ENCODE measurements at places on chromosomes 2 and 18.

DNA sequence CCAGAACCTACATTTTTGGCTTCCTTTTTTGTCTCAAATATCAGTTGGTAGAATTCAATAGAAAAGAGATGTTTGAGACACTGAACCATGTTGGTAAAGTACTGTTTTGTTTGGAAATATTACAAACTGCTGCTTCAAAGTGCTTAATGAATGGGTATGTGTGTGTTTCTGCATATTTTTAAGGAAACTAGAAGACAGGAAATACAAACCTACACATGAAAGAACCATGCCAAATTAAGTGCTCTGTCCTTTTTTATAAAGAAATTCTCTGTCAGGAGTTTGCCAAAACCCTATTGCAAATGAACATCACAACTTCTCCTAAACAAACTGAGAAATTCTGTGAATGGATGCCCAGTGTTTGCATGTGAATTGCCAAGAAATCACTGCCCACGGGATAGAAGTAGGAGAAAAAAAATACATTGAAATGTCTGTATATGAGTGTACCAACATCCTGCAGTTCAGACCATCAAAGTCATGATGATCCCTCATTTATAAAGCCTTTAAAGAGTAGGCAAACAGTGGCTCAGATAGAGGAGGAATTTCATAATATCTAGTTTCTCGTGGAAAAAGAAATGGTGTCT lies 69.6 kb upstream of the RND3 start:
- DNase-seq: no peak

DNA sequence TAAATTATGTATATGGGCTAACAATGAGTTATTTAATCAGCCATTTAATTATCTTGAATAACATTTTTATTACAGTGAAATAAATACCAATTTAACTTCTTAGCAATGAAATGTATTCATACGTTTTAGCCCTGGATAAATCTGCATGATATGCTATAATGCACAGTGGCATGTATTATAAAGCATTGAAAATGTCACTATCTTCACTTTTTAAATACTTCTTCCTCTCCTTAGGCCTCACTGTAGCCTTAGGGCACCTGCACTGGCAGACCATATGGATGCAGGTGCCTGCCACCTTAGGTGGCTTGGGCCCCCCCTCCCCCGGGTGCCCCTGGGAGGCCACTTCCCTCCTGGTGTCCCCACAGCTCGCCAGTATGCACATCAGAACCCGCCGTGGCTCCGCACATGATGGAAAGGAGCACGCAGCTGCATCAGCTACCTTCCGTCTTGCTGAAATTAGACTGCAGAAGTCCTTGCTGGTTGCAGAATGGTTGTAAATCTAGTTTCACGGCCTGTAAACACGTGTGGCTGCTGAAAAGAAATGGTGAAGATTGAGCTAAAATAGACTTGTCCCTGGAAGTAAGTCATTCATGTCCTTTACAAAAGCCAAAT lies 56.7 kb downstream of the ADI1 start:
- peak; percentile 57 for DNase-seq

DNA sequence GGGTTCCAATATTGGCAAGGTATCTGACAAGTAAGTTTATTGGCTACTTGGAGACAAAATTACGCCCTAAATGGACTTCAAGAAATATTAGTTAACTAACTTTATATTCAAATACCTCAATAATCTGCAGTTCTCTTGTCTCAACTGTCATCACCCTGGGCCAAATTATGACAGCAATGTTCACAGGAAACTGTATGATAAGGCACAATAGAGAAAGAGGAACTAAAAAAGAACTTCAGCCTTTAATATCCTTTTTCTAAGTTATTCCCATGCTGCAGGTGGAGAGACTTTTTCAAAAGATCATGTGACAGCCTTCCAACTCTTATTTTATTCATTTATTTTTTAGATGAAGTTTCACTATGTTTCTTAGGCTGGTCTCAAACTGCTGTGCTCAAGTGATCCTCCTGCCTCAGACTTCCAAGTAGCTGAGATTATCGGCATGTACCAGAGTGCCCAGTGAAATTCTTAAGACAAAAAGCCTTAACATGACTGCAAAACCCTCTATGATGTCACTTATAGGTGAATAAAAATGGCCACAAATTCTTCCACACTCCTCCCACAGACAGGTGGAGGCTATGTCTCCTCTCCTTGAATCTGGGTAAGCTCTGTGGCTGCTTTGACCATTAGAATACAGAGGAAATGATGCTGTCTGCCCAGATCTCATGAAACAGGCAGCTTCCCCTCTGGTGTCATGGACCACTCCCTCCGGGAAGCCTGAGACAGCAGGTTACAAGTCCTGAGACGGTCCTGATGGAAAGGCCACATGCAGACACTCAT lies 211.0 kb downstream of the TGIF1 start:
- DNase-seq: no peak

DNA sequence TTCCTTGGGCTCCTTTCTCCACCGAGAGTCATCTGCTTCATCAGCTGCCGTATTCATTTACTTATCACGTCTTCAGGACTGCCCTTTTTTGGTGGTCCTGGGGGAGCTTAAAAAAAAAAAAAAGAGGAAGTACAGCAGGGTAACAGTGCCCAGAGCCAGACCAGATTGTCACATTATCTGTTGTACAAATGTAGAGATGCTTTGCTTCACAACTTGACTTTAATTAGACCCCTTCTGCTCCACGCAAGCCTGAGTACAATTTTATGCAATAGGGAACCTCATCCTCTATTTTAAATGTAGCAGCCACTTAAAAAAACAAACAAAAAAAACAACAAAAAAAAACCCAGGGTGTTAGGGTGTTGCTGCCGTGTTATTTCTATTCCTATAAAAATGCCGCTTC lies 128.3 kb downstream of the PRPF40A start:
- no peak for DNase-seq

DNA sequence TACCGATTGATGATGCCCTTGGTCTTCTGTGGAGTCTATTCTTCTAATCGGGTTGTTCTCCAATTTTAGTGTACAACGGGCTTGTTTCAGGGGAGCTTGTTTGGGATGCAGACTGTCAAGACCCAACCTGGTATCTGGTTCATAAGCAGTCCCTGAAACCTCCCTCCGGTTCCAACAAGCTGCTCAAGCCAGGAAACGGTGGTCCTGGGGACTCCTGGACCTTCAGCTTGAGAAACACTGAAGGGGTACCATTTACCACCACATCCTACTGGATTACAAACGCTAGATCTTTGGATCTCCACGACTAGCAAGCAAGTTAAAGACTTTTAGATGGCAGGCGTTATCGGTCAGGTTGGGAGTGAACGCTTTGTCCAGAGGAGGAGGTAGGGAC lies 2.0 kb downstream of the BCL2 start:
- DNase-seq: no peak

GRCh38 chr2:67579216-67579615 lies 182.1 kb downstream of the ETAA1 start:
- no peak for DNase-seq

- DNase-seq: no peak
These were observed 54.1 kb downstream of the FIGN start for GRCh38 chr2:163681745-163682144.

- no peak for DNase-seq
These were observed 258.8 kb downstream of the CYP26B1 start for GRCh38 chr2:71888751-71889445.

GRCh38 chr2:195658541-195658890 lies 1.5 kb downstream of the SLC39A10 start:
- no peak for DNase-seq

GRCh38 chr18:12391487-12392165 lies 14.6 kb upstream of the AFG3L2 start:
- peak; percentile 78 for DNase-seq

- DNase-seq: no peak
These were observed 117.3 kb downstream of the MSH2 start for GRCh38 chr2:47520302-47520630.

DNA sequence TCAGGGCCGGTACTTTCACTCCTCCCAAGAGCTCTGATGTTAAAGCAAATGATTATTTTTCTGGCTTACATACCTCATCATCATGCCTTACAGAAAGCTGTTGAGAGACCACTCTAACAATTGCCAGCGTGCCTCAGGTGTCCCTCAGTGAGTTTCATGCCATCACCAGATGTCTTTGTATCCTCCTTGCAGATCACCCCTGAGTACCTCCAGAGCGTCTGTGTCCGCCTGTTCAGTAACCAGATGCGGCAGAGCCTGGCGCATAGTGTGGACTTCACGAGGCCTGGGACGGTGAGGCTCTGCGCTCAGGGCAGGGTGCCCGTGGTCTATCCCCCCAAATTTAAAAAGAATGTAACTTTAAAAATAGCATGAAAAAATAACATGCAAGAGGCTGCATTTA lies 41.3 kb downstream of the ARMC9 start:
- no peak for DNase-seq

DNA sequence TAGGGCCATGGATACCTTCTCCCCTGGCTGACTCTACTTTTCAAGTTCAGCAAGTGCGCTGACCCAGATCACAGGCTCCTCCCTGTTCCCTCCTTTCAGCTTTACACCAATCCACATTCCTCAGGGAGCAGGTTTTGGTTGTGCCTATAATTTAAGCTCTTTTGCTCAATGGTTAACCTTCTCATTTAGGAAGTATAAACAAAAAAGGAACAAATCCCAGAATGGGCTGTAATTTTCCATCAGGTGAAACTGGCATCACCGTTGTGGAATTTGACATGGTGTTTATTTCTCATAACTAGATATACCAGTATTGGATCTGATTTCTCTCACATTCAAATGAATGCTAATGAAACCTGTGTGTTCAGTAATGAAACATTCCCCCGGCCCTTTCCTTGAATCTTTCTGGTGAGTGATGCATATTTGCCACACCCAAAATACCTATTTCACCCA lies 13.6 kb downstream of the STRN start:
- DNase-seq: no peak

DNA sequence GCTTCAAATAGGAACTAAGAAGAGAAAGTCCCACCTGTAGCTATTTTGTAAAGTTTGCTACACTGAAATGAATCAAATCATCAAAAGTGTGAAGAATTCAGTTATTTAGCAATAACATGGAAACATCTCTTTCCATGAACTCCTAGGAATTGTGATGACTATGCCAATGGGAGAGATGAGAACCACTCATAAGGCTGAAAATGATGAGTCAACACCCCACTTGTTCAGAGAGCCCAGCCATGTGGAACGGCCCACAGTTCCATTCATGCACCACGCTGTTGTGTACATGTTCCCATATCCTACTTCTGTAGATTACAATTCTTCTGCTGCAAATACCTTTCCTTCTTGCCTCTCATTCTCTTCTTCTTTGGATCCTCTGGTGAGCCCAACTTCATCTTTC lies 645.5 kb upstream of the ID2 start:
- DNase-seq: no peak

- DNase-seq: no peak
These were observed 78.6 kb upstream of the SH3BP4 start for GRCh38 chr2:234873103-234873827.

DNA sequence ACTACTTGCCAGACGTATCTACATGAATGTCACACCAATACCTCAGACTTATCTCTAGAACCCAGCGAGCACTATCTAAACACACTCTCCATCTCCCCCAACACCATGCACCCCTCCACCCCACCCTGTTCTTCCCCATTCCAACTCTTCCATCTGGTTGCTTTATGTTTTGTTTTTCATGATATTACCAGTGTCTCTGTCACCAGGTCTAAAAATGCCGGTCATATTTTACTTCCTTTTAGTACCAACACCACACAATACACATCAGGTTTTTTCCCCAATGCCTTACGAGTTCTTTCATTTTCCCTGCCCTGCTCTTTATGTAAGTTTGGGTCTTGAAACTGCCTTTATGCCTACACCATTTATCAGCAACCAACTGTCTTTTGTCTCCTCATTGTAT lies 10.2 kb upstream of the ITGA4 start:
- no peak for DNase-seq

- no peak for DNase-seq
These were observed 101.5 kb upstream of the FBXO11 start for GRCh38 chr2:48007699-48008268.

DNA sequence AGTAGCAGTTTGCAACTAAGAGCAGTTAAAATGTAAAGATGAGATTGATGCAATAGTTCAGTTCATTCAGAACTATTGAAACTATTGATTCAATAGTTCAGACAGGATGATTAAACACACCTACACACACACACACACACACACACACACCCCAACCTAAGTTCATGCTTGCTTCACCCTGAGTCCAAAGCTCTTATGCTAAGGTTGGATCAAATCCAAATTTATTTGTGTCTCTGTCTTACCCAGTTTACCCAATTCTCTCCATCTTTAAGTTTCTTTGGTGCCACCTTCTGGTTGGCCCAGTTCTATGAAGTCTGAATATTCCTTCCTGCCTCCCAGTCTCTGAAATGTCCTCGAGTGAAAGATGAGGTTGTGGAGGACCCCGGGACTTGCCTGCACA lies 5.1 kb downstream of the SERPINB8 start:
- DNase-seq: no peak

DNA sequence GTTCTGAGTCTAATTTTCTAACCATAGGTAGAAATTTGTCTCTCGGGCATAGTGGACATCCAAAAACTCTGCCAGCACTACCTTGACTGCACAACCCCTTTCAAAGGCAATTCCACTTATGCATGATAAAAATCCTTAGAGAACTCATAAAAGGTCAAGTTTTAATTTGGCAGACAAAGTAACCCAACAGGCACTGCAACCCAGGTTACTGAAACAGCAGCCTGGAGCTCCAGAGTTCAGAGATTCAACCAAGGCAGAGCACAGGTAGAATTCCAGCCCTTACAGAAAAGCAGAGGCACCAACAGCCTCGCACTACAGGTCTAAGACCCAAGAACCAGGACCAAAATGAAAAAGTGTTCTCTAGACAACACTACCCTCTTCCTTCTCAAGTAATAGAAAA lies 1.8 kb downstream of the DTNB start:
- DNase-seq: no peak

- DNase-seq: no peak
These were observed 1.5 kb downstream of the GALNT1 start for GRCh38 chr18:35582899-35583558.

- no peak for DNase-seq
These were observed 172.3 kb downstream of the ASXL3 start for GRCh38 chr18:33750366-33750765.

- DNase-seq: no peak
These were observed 8.0 kb downstream of the UGT1A1 start for GRCh38 chr2:233768076-233768475.

DNA sequence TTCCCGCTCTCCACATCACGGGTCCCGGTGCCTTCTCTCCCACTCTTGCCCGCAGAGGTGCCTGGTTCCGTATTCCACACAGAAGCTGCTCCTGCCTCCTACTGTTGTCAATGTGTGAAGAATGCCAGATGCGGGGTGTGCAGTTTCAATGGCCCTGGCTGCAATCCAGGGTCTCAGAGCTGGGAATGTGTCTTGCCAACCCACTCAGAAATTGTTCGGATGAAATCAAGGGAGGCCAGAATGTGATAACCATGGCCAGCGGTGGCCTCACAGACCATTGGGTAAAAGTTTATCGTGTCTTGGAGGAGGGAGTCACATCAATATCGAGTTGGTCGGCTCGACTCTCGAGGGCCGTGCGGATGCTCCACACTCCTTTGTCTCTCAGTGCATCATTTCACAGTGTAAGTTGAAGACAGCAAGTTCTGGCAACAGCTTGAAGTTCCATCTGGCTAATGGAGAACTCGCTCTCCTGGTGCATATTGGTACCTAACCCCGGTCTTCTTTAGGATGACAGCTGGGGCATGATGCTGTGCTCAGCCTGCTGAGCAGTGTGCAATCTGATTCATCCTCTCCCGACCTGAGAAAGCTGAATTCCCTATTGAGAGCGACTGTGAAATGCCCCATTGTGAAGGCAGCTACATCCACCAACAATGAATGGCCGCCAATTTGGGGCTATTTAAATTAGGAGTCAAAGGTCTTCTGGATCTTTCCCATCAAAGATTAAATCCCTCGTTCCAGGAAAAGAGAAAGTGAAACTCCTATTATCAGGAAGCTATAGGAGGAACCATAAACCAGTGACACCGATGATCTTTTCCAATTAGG lies 389.0 kb downstream of the SOX11 start:
- DNase-seq: no peak

- DNase-seq: no peak
These were observed 22.2 kb upstream of the IL1RL1 start for GRCh38 chr2:102289129-102289528.
